Cerebellum (tissue), 4 donors: ENCODE measurements at places on chromosomes 11 and 22. TPM values are rescaled to one million over a fixed set of nuclear protein-coding genes. Genes with fewer than 3 reads are reported as not detected.

Gene MRPL49
- 18.9 TPM for total RNA-seq

Gene A4GALT
- total RNA-seq: 3.5 TPM

Gene FGF19
- 5.2 TPM for total RNA-seq

Gene CTSW
- not detected for total RNA-seq

Gene PACSIN3
- total RNA-seq: 2.5 TPM

Gene MLC1
- total RNA-seq: 33.1 TPM

Gene BIK
- total RNA-seq: 0.91 TPM

Gene OR6T1
- total RNA-seq: not detected

Gene FAM83F
- total RNA-seq: 0.36 TPM

Gene INS
- not detected for total RNA-seq

Gene TP53I11
- 14.4 TPM for total RNA-seq

Gene CAVIN3
- 2.7 TPM for total RNA-seq

Gene OTOG
- total RNA-seq: 0.91 TPM

Gene SMIM35
- total RNA-seq: not detected

Gene OVOL1
- 0.73 TPM for total RNA-seq

Gene CHRNA10
- total RNA-seq: 1.8 TPM

Gene OR51A2
- total RNA-seq: not detected

Gene PRDX5
- total RNA-seq: 68.8 TPM

Gene LRRC32
- 3.6 TPM for total RNA-seq

Gene OR5F1
- not detected for total RNA-seq

Gene VPREB1
- not detected for total RNA-seq

Gene PHETA2
- total RNA-seq: 1.8 TPM

Gene SCN4B
- total RNA-seq: 9.2 TPM

Gene RGL4
- 0.82 TPM for total RNA-seq

Gene PATE2
- 1.7 TPM for total RNA-seq

Gene IFITM10
- 4.5 TPM for total RNA-seq

Gene ZNF408
- total RNA-seq: 4.5 TPM

Gene FAT3
- 64.5 TPM for total RNA-seq

Gene HBE1
- total RNA-seq: 5.6 TPM

Gene CNTF
- 3.7 TPM for total RNA-seq

Gene NDUFS8
- 53.9 TPM for total RNA-seq

Gene KRTAP5-7
- total RNA-seq: 0.18 TPM

Gene EMSY
- 57.3 TPM for total RNA-seq

Gene OR52H1
- total RNA-seq: 0.82 TPM
